Activated CD4-positive, alpha-beta T cell treated with anti-CD3 and anti-CD28 coated beads, Interleukin-2, amount 50 U/mL, for 4 hours (primary cell): ENCODE measurements at places on chromosomes 5 and 9.

DNA sequence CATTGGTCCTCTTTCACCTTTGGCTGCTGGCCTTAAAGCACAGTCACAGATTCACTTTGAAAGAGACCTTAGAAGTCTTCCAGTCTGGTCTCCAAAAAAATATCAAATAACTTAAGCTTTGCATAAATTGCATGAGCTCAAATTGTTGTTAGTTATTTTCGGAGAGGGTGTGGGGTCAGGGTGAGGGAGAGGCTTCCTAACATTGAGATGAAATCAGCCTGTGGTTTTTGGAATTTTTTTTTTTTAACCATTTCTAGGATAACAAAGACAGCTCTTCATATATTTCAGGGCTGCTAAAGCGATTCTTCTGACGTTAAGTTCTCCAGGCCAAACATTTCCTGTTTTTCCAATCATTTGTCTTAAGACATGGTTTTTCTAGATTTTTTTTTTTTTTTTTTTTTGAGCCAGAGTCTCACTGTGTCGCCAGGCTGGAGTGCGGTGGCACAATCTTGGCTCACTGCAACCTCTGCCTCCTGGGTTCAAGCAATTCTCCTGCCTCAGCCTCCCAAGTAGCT is 4.5 kb downstream of the OCLN start:
- DNase-seq: no peak

GRCh38 chr9:18061856-18062255 is 412.1 kb upstream of the ADAMTSL1 start:
- no peak for DNase-seq

DNA sequence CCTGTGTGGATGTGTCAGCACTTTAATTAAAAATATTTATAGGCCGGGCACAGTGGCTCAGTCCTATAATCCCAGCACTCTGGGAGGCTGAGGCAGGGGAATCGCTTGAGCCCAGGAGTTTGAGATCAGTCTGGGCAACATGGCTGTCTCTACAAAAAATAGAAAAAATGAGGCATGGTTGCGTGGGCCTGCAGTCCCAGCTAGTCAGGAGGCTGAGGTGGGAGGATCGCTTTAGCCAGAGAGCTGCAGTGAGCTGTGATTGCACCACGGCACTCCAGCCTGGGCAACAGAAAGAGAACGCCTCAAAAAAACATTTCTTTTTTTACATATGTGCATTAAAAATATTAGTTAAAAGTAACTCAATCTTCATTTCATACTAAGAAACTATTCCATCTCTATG is 6.2 kb downstream of the TBC1D9B start:
- DNase-seq: no peak

DNA sequence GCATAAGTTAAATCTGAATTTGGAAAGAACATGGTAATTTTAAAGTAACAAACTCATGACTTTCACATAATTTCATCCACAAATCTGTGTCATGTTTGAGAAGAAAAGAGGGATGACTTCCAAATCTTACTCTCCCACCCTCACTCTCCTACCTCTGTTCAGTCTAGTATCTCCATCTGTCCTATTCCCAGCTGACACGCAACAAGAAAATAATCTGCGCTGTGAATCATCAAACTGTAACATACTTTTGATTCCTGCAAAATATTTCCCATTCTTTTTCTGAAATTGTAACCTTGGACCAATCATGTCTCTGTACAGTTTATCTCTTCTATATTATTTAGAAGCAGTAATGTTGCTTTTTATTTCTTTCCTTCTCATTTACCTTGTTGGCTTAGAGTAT is 91.4 kb downstream of the SLC12A2 start:
- DNase-seq: no peak

- DNase-seq: no peak
These were observed 242.7 kb downstream of the SYK start for GRCh38 chr9:91044354-91044753.

- no peak for DNase-seq
These were observed 4.5 kb downstream of the GRK6 start for GRCh38 chr5:177430972-177431316.

- no peak for DNase-seq
These were observed 183.4 kb downstream of the TMEM38B start for GRCh38 chr9:105877721-105878120.

DNA sequence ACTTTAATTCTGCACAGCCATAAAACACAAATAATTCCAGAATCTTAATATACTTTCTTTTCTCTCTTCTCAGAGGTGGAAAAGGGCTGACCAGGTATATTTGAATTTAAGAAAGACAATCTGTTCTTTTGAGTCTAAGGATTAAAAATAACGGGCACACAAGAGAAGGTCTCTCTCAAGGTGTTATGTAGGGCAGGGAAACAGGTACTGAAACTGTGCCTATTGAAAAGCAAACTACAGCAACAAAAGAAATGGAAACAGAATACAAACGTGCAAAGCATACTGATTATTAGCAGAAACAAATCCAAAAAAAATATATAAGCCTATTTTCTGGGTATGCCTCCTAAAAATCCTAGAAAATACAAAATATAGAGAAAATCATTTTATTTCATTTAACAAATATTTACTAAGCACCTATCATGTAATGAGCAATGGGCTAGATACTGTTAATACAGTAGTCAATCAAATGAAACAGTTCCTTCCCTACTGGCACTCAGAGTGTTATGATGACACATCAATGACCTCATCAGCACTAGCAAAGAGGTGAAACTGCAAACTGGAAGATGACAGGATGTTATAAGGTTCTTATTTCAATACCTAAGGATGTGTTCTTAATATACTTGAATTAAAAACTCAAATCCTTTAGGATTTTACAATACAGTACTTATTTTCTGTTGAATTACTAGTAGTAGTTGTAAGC is 87.7 kb downstream of the AUH start:
- no peak for DNase-seq

GRCh38 chr9:69857131-69857530 is 36.5 kb downstream of the CFAP95 start:
- no peak for DNase-seq

DNA sequence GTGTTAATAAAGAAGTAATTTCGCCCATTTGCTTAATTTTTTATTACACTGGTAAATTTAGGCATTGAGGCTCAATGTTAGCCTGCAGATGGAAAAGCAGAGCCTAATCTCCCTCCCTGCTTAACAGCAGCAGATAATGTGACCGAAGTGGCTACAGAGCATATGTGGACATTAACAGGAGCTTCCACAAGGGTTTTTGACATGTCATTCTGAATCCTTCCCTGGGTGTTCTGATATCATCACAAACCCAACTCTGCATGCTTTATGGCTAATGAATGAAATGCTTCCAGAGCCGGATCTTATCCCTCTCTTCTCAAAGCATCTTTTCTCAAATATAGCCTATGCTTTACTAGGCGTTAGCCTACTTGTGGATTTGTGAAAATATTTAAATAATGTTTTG is 208.6 kb downstream of the CAAP1 start:
- no peak for DNase-seq

- no peak for DNase-seq
These were observed 142.2 kb downstream of the DCP2 start for GRCh38 chr5:113118765-113119164.

DNA sequence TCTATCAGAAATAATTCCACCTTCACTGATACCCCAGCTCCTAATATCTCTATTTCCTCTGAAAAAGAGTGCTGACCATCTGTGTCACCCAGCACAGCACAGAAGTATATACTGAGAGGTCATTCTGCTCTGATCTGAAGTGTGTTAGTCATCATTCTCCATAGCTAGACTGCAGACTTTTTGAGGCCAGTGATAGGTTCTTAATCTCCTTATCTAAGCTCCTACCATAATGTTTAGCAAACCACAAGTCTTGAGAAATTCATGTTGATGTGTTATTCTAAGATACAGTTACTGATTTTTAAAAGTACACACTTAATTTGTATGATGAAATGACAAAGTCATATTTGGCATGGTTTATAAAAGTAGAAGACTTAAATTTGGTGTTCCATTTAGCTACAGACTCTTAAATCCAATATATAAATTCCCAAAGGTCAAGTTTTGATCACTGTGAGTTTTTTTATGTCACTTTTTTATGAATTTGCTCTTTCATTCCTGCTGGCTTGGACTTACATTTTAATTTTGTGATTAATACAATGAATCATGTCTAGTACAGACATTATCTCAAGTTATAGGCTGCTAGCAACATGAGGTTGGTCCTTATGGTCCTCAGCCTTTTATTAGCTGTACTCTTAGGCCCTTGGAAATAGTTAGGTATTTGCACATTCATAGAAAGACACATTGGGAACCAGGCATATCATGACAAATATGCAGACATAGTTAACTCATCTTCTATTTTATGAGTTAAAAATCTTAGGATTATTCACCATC is 380.8 kb downstream of the EBF1 start:
- no peak for DNase-seq

- no peak for DNase-seq
These were observed 57.0 kb downstream of the TTC39B start for GRCh38 chr9:15249981-15250380.

DNA sequence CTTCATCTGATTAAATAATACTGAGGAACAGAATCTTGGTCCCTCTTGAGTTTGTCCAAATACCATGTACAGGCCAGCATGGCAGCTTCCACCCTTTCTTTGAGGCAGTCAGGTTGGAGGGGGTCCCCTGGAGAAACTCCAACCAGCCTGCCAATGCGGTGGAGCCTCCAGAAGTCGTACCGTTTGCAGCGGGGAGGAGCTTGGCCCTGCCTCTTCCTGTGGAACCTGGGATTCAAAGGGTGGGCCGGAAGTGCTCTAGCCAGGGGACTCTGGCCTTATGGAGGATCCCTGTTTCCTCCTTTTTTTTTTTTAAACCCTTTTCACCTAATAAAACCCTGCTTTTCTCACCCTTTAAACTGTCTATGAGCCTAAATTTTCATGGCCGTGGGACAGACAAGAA is 216.3 kb upstream of the ZNF608 start:
- no peak for DNase-seq

- DNase-seq: no peak
These were observed 90.1 kb downstream of the SNCAIP start for GRCh38 chr5:122401976-122402725.

- no peak for DNase-seq
These were observed 166.1 kb downstream of the MARCHF11 start for GRCh38 chr5:16013334-16014065.

DNA sequence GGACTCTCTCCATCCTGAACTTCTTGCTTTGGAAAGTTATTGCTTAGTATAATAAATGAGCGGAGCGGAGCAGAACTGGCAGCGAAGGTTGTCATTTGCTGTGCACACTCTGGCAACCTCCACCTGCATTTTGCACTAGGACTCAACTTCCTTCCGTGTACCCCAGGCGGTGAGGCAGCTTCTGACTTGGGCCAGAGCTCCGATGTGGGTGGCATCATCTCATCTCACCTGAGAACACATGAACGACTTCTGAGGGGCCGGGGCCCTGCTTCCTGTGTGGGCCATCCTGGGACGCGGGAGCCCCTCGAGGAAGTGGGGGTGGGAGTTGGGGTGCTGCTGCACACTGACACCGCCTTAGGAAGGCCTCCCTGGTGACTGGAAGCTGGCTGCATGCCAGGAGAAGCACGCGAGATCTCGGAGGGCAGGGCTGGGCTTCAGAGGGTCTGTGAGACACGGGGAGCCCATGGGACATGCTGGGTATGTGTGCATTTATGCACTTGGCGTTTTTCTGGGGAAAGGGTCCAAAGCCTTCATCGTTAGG is 56.5 kb upstream of the COL5A1 start:
- no peak for DNase-seq

- DNase-seq: no peak
These were observed 238.6 kb downstream of the SLF1 start for GRCh38 chr5:94857111-94857510.

DNA sequence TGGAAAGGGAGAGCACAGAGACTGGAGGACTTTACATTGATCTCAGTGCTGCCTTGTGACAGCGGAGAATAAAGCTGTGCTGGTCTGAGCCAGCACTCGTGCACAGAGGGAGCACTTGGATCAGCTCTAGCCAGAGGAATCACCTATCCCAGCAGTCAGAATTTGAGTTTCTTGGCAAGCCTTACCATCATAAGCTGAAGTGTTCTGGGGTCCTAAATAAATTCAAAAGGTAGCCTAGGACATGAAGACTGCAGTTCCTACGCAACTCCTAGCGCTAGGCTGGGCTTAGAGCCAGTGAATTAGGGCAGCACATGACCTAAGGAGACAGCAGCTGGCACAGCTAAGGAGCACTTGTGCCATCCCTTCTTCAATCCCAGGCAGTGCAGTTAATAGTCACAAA is 119.5 kb downstream of the HMHB1 start:
- no peak for DNase-seq
